ENCODE measurements at places on chromosomes 2 and 18.

GRCh38 chr2:69096326-69097095, 83.5 kb downstream of the ANTXR1 start:
- no peak for DNase-seq

- peak; percentile 90 for DNase-seq
These were observed 106.8 kb downstream of the CYP26B1 start for GRCh38 chr2:72040629-72041571.

DNA sequence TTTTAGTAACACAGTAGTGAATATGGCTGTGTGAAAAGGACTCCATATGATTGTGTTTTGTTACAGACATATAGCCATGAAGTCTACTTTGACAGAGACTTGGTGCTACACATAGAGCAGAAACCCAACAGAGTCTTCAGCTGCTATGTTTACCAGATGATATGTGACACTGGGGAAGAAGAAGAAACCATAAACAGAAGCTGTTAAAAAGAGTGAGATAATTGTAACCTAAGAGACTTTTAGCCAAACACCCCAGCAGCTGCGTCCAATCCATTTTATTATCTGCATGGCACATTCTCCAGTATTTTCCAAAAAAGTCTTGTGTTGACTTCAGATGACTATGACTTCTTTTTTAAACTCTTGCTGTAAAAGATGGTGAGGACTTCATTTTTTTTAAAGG, 41.4 kb upstream of the CYBRD1 start:
- DNase-seq, result no peak

DNA sequence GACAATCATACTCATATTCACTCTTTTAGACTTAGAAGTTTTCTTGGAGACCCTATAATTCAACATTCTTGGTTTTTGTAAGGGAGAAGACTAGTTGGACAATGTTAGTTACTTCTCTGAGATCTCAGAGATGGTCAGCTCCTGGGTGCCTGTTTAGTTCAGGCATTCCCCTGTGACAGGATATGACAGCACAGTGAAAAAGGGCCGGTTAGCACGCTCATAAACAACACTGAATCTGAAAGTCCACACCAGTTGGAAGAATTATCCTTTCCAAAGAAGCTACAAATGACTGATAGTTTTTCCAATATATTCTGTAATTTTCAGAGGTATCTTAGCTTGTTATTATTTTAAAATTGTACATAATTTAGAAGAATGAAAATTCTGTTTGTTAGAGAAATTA, 75.7 kb downstream of the ADAM23 start:
- no peak for DNase-seq

GRCh38 chr2:42848726-42849290, 56.4 kb upstream of the HAAO start:
- no peak for DNase-seq

- DNase-seq, result no peak
These were observed 1.2 kb downstream of the ZFP36L2 start for GRCh38 chr2:43225093-43225787.

- DNase-seq, result peak; percentile 44
These were observed 50.8 kb downstream of the WIPF1 start for GRCh38 chr2:174546519-174547506.

DNA sequence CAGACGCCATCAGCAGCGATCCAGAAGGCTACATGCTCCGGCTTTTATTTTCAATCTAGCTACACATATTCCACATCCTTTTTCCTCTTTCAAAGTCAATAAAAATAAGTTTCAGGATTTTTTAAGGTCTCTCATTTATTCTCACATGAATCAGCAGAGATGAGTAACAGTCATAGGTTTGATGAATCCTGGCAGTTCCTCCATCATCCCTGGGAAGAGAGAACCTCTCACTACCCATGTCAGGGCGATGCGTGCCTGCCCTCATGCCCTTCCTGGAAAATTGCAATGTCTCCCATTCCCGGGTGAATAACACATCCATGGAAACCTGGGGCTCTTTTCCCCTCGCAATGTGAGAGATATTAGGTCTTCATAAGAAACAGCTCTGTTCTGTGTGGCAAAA, 301.1 kb upstream of the SMIM21 start:
- DNase-seq, result no peak

DNA sequence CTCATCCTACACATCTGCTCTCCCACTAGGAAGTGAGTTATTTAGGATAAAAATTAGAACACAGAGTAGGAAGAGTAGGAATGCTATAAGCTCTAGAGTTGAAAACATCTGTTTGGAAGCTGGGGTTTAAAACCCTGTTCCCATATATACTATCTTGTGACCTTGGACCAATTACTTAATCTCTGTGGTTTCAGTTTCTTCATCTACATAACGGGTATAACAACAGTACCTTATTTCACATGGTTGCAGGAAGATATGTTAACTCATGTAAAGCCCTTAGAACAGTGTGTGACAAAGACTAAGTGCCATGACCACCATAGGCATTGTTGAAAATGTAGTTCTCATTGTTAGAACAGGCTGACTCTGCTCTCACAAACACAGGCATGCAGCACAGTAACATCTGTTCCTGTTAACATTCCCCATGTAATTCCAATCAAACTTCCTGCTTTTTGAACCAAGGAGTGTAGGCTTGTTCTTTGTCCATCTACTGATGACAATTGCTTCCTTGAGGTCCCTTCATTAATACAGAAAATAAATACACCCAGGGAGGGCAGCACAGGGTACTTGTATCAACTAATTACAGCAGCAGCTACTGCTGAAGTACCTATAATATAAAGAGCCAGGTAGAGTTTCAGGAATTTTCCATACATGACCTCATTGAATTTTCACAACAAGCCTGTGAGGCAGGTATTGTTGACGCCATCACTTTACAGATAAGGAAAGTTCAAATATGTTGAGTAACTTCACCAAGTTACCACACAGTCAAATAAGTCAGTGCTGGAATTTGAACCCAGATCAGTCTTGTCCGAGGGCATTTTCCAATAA, 204.2 kb downstream of the L3MBTL4 start:
- DNase-seq, result peak; percentile 34

DNA sequence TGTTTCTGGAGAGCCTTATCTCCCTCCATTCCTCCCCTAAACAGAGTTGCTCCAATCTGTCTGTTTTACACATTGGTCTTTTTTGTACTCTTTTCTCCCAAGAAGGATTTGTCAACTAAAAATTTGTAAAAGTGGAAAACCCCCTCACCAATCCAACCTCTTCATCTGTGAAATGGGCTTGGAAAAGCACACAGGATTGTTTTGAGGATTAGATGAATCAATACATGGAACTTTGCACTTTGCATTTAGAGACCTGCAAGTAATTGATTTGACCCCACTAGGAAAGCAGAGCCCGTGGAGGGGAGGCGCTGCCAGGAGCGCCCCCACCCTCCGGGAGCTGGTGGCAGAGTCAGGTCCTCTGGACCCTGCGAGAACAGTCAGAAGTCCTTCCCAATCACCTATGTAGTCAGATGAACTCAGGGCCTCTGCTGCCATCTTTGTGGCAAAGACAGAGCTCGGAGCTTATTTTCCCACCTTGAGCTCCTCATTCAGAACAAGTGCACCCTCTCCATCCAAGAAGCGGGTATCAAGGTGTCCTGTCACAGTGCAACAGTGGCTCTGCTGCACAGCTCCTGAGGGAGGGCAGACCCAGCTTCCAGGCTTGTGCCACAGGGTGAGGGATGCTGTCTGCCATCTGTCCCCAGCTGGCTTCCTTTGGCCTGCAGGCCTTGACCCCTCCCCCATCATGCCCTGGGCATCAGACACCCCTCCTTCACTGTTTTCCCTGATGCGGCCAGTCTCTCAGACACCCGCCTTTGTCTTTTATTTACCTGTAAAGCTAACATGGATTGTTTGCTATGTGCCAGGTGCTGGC, 1.7 kb upstream of the TMEM185B start:
- DNase-seq, result no peak

DNA sequence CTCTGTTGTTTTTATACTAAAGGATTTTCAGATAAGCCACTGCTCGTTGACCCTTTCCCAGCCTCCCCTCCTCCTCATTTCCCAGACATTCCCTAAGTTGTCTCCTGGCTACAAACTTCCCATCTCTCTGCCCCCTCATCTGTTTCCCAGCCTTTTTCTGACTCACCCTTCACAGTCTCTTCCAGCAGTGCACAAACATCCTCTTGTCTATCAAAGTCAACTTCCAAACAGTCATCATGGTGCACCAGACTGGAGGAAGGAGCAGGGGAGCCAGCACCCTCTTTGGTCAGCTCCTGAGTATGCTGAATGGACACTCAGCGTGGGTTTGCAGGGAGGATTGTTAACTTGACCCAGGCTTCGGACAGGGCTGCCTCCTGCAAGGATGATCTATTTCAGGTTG, 26.6 kb upstream of the SPRED2 start:
- DNase-seq, result no peak

DNA sequence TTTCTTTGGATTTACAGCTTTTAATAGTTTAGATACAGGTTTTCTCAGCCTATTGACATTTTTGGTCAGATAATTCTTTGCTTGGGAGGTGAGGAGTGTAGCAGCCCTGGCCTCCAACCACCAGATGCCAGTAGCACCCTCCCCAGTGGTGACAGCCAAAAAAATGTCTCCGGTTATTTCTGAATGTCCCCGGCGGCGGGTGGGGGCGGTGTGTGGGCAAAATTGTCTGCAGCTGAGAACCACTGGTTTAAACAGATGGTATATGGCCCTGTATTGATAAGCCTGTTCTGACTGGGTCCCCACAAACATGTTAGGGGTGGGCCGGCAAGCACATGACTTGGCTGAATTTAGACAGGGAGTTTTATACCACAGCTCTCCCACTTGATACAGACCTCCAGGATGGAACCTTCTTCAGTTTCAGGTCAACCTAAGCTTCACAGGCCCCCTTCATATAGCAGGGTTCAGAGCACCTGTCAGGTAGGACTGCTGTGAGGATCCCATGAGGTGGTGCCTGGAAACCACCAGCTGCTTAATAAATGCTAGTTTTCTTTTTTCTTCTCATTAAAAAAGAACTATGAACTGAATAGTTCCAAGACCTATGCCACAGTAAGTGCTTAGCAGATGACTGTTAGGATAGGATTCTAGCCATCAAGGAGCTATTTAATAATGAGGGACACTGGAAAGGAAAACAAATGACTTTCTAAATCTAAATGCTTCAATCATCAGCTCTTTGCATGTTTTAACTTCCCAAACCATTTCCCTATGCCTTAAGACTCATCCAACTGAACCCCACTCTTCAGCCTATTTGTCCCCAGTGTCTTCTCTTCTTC, 18.1 kb downstream of the LPIN2 start:
- no peak for DNase-seq

GRCh38 chr2:72864500-72864899, 22.7 kb upstream of the SPR start:
- DNase-seq, result peak; percentile 93

GRCh38 chr2:117551858-117552257, 262.6 kb upstream of the DDX18 start:
- DNase-seq, result no peak

DNA sequence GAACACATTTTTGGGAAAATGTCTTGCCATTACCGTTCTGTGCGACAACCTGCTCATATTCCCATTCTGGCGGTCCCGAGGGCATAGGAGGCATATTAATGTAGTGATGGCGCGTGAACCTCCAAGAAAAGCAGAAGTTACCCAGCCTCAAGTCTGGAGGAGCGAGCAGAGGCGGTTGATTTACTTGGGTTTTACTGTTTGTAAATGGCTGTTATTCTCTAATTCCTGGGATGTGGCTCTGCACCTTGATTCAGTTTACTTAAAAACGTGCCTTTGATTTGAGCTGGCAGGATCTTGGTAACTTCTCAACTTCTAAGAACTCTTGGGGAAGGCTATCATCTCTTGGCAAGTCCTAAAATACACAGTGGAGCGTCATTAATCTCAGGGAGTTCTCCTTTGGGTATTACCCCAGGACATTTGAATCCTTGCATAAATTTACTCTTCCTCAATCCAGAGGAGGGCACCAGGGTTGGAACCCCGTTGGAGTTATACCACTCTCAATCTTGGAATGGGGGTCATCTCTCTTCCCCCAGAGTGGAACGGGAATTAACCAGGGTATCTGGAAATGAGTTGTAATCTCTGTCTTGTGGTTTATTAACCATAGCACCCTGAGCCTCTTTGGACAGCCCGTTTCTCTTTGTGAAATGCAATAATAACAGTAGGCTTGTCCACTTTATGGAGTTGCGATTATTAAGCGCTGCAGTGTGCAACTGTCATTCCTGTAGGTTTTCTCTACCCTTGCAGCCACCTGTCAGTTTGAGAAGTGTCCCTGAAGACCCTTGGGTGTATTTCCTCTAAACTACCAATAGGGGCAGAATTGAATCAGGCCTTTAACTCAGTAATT, 2.1 kb downstream of the HK2 start:
- peak; percentile 66 for DNase-seq

- no peak for DNase-seq
These were observed 125.5 kb upstream of the XIRP2 start for GRCh38 chr2:166762746-166763145.

GRCh38 chr2:25481381-25482300, 139.9 kb upstream of the DNMT3A start:
- no peak for DNase-seq

DNA sequence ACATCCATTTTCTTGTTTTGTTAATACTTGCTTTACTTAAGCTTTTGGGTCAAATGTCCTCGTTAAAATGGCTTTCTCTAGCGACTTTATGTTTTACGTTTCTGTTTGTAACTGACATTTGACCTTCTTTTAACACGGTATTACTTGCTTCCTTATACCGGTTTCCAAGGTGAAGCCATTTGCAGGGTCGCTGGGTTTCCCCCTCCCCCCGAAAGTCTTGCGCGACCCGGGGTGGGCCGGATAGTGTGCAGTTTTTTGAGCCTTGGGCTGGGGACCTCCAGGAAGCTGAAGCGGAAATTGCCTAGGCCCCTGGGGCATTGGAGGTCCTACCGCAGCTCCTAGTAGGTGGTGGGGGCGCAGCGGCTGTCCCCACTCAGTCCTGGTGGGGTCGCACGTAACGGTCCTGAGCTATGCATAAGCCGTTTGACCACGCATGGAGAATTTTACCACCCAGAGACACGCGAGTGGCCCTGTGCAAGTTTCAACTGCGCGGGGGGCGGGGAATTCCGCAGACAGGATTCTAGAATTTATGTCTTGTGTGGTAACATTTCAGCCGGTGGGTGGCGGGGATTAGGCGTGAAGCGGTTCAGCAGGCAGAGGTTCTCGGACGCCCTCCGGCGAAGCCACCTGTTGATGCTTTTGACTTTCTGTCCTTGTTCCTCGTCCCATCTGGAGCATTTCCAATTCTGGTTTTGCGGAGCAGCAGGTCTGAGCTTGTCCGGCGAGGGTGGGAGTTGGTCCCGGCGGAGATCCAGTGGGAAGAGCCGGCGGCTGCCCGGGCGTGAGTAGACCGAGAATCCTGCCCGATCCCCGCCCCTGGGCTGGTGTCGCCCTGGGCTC, 2.4 kb downstream of the CFLAR start:
- DNase-seq, result peak; percentile 88

DNA sequence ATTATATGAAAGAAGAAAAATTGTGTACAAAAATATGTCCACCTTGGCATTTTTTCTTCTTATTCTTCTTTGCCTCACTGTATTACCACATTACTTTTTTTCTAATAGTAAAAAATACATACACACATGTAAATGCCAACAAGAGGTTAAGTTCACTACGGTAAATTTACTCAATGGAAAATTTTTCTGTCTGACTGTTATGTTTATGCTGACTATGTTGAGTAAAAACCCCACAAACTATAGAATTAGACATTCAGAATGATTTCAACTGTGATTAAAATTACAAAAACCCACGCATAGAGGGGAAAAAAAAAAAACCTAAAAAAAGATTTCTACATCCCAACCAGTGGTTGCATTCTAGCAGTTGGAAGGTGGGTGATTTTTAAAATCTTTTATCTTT, 5.4 kb downstream of the GPR55 start:
- DNase-seq, result no peak

GRCh38 chr2:140947236-140947635, 1183.6 kb downstream of the LRP1B start:
- DNase-seq, result no peak

- no peak for DNase-seq
These were observed 469.3 kb upstream of the RAB12 start for GRCh38 chr18:8139891-8140406.

Measured in bronchial epithelial cell (primary cell).